ENCODE measurements at places on chromosomes 7 and 10.

DNA sequence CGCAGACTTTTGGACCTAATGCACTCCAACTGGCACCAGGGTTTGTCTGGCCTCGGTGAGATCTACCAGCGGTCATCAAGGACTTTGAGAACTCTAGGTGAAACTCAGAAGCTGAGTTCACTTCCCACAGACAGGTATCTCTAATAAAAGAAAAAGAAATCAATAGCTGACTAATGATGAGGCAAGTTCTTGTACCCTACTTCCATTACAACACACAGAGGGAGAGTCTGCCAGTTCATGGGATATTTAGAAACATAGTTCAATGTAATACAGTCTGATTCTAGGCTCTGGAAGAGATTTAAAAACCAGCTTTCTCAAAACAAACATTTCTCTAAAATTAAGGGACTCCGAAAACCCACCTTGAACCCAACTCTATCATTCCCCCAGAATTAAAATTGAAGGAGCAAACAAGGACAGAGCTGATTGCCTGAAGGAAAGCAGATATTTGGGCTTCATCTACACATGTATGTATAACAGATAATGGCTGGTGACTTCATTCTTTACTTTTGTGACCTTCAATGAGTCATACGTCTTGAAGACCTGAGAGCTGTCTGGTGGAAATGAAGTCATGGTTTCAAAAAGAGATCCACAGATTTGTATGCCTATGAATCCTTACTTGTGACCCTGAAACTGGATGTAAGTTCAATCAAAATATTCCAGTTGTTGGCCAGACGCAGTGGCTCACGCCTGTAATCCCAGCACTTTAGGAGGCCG is 2.7 kb upstream of the PNLIPRP1 start:
- no peak for DNase-seq

DNA sequence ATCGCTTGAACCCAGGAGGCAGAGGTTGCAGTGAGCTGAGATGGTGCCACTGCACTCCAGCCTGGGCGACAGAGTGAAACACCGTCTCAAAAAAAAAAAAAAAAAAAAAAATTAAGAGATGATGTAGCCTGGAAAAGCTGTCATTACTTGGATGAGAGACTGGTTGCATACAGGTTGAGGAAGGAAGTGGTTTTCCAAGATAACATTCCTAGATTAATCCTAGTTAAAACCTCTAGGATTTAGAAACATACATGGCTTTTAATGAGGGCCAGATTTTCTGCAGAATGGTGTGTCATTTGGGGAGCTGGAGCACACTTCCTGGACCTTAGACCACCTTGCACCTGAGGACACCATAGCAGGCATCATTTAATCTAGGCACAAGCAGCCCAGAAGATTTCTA is 17.8 kb downstream of the VWA2 start:
- DNase-seq, result no peak

- no peak for DNase-seq
Measured at GRCh38 chr7:30835396-30835915, 64.2 kb downstream of the MINDY4 start.

- no peak for DNase-seq
Measured at GRCh38 chr7:51430480-51431086, 114.0 kb upstream of the COBL start.

DNA sequence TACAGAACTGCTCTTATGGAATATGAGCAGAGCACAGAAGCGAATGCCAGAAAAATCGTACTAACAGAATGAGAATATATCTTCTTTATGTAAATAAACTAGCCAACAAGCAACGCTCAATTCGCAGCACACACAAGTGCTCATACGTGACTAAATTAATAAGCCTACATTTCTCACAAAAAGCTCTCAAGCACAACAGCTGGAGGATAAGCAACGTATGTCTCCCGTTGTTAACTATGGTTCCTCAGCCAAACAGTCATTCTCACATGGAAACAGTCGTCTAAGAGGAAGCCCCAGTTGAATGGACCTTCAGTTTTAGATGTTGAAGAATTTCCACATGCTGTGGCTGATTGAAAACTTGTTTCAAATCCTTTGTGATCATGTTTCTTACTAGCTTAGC is 110.4 kb downstream of the PKD1L1 start:
- DNase-seq, result no peak

- peak; percentile 26 for DNase-seq
Measured at GRCh38 chr10:78576276-78576675, 492.5 kb upstream of the ZMIZ1 start.
